Astrocyte (in vitro differentiated cells and primary cell): ENCODE measurements at places on chromosomes 11 and 22.
A peak's percentile ranks its signal among the peaks of the same experiment; 100 is the strongest.

GRCh38 chr22:43085658-43086606 lies 3.3 kb downstream of the TTLL1 start:
- no peaks in the 10 kb centered on the region for H3K36me3 ChIP-seq
- H3K27me3 ChIP-seq: no peaks in the 10 kb centered on the region
- no peak overlapping the region for H3K27ac ChIP-seq
- DNase-seq: no peak
- H3K4me1 ChIP-seq: no peaks in the 10 kb centered on the region
- H3K4me3 ChIP-seq: no peak overlapping the region

DNA sequence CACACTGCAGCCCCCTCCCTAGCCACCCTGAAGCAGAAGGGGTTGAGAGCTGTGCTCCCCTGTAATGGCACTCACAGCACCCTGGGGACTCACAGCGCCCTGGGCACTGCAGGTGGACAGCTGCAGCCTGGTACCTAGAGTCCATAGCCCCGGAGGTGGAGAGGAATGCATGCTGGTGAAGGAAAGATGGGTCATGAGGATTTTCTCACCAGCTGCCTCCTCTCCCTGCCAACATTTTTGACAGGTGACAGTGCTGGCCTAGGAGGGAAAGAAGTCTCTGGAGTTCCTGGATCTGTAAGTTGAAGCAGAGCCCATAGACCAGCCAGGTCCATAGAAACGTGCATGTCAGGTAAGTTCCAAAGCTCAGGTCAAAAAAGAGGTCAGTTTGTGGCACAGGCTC lies 330.5 kb downstream of the TENM4 start:
- H3K27me3 ChIP-seq: no peaks in the 10 kb centered on the region
- peaks cover 2% of the 10 kb centered on the region for H3K4me1 ChIP-seq
- no peak overlapping the region for H3K4me3 ChIP-seq
- no peak for DNase-seq

DNA sequence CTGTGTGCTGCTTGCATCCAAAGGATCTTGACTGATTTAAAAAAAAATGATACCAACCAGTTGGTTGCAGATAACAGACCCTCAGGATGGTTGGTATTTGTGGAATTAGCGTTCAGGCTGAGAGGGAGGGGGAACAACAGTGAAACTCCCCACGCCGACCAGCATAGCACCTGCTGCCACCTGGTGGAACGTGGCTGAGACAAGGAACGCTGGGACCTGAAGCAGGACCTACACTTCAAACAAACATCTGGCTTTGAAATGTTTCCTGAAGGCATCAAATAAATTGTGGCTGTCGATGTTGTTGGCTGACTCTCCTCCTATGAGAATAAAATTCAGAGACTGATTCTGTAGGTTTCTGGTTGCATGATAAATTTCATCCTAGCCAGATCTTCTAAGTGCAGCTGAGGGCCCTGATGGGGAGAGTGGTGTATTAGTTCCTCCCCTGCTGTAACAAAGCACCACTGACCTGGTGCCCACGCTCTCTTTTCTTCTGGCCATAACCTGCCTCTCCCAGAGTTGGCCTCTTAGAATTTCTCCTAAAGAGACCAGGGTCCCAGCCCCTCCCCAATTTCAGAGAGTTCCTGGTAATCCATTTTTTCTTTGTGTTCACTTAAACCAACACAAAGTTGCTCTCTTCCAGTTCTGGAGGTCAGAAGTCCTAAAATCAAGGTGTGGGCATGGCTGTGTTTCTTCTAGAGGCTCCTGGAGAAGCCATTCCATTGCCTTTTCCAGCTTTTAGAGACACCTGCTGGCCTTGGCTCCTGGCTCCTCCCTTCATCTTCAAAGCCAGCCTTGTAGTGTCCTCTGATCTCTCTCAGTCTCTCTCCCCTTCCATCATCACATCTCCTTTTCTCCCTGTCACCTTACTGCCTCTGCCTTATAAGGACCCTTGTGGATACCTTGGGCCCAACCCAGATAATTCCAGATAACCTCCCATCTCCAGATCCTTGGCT lies 17.3 kb downstream of the APOL2 start:
- peaks cover 18% of the 10 kb centered on the region for H3K27me3 ChIP-seq
- DNase-seq: peak; percentile 40
- no peaks in the 10 kb centered on the region for H3K4me1 ChIP-seq
- H3K4me3 ChIP-seq: no peak overlapping the region
- H3K27ac ChIP-seq: no peak overlapping the region
- H3K36me3 ChIP-seq: no peaks in the 10 kb centered on the region

DNA sequence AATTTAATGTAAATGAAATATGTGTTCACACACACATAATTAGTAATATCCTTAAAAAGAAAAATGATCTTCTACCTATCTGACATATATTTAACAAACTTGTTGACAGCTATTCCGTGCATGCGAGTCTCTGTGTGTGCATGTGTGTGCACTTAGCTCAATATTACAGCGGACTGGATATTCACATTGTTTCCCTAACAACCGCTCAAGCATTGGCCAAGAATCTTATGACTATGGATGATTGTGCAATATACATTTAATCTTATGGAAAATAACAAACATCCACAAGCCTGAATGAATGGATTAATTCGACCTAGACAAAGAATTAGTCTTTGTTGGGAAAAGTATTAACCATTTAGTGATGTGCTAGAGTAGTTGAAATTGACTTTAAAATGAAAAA lies 1078.6 kb downstream of the LRRC4C start:
- H3K27me3 ChIP-seq: no peaks in the 10 kb centered on the region
- H3K36me3 ChIP-seq: no peaks in the 10 kb centered on the region
- no peaks in the 10 kb centered on the region for H3K4me1 ChIP-seq

GRCh38 chr22:17853073-17853472 lies 78.8 kb upstream of the BID start:
- H3K4me3 ChIP-seq: no peak overlapping the region
- peaks cover 4% of the 10 kb centered on the region for H3K36me3 ChIP-seq
- no peaks in the 10 kb centered on the region for H3K4me1 ChIP-seq
- DNase-seq: no peak
- H3K27me3 ChIP-seq: no peaks in the 10 kb centered on the region

- no peaks in the 10 kb centered on the region for H3K4me1 ChIP-seq
- no peak overlapping the region for H3K4me3 ChIP-seq
- no peaks in the 10 kb centered on the region for H3K27me3 ChIP-seq
- H3K27ac ChIP-seq: no peak overlapping the region
- DNase-seq: no peak
Measured at GRCh38 chr22:48981371-48982061, 846.2 kb downstream of the BRD1 start.

GRCh38 chr11:86108191-86108590 lies 39.3 kb upstream of the PICALM start:
- H3K4me1 ChIP-seq: no peaks in the 10 kb centered on the region
- H3K27me3 ChIP-seq: no peaks in the 10 kb centered on the region
- no peak overlapping the region for H3K27ac ChIP-seq
- H3K36me3 ChIP-seq: no peaks in the 10 kb centered on the region
- DNase-seq: no peak

DNA sequence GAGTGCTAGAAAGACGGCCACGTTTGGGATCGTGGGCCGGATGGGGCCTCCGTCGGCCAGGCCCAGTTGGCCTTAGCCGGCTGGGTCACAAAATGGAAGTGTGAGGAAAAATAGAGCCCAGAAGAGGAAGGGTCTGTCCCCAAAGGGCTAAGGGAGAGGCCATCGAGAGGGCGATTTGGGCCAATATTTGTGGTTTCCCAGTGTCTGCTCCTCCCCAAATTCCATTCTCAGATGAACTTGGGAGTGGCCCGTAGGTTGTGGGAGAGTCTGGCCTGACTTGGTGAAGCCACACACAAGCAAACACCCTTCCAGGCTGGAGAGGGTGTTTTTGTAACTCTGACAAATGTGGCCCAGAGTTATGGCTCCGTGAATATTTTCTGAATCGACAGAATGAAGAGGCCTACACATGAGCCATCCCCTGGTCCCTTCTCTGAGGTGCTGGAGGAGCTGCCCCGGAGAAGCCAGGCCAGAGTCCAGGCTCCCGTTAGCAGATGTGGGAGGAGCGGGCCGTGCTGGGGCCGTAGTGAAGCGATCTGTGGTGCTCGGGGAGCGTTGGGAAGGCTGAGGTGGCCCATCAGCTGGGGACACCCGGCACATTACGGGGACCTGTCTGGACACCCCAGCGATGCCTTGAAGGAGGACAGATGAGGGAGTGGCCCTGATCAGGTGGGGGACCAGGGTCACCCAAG lies 73.5 kb upstream of the PPARA start:
- peak overlapping the region; percentile 99 for H3K4me3 ChIP-seq
- H3K36me3 ChIP-seq: peaks cover 11% of the 10 kb centered on the region
- DNase-seq: peak; percentile 83
- H3K4me1 ChIP-seq: peaks cover 45% of the 10 kb centered on the region

DNA sequence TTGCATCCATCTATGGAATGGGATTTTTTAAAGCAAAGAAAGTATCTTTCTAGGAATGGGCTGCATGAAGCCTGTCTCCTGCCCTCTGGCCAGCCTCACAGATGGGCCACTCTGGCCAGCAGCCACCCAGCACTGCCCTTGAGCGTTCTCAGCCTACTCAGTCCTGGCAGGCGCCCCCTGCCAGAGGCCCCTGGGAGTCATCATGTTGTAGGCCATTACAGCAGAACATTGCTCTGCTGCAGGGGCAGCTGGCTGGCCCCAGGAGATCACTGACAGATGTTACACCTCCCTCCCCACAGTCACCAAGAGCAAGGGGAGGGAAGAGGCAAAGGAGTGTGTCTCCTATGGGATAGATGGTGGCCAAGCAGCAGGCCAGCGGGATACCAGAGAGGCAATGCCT lies 363.7 kb downstream of the NXPE2 start:
- H3K27ac ChIP-seq: no peak overlapping the region
- no peaks in the 10 kb centered on the region for H3K27me3 ChIP-seq
- no peaks in the 10 kb centered on the region for H3K36me3 ChIP-seq
- H3K4me1 ChIP-seq: no peaks in the 10 kb centered on the region
- no peak for DNase-seq
- H3K4me3 ChIP-seq: no peak overlapping the region

- H3K27ac ChIP-seq: peak overlapping the region; percentile 18
- no peaks in the 10 kb centered on the region for H3K27me3 ChIP-seq
- no peaks in the 10 kb centered on the region for H3K36me3 ChIP-seq
- H3K4me3 ChIP-seq: no peak overlapping the region
Measured at GRCh38 chr22:37188901-37189466, 937 bp upstream of the C1QTNF6 start.

- no peaks in the 10 kb centered on the region for H3K4me1 ChIP-seq
- no peaks in the 10 kb centered on the region for H3K36me3 ChIP-seq
- DNase-seq: no peak
- no peak overlapping the region for H3K4me3 ChIP-seq
- H3K27me3 ChIP-seq: no peaks in the 10 kb centered on the region
- no peak overlapping the region for H3K27ac ChIP-seq
Measured at GRCh38 chr11:3896644-3897043, 41.2 kb downstream of the STIM1 start.

DNA sequence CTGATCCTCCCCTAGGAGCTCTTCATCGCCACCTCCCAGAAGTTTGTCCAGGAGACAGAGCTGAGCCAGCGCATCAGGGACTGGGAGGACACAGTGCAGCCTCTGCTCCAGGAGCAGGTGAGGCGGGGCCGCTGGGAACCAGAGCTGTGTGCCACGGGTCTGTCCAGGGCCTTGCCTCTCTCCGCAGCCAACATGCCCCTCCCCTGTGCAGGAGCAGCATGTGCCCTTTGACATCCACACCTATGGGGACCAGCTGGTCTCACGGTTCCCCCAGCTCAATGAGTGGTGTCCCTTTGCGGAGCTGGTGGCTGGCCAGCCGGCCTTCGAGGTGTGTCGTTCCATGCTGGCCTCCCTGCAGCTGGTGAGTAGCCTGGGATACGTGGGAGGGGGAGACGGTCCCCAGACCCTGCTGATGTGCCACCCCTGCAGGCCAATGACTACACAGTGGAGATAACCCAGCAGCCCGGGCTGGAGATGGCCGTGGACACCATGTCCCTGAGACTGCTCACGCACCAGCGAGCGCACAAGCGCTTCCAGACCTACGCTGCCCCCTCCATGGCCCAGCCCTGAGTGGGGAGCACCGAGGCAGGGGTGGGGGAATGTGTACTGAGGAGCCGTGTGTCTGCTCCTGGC lies 2.5 kb downstream of the SCO2 start:
- DNase-seq: no peak
- H3K36me3 ChIP-seq: no peaks in the 10 kb centered on the region
- peaks cover 20% of the 10 kb centered on the region for H3K4me1 ChIP-seq
- no peak overlapping the region for H3K4me3 ChIP-seq
- no peak overlapping the region for H3K27ac ChIP-seq

GRCh38 chr22:29722151-29722550 lies 2.3 kb downstream of the CABP7 start:
- no peaks in the 10 kb centered on the region for H3K36me3 ChIP-seq
- H3K27me3 ChIP-seq: peaks cover 9% of the 10 kb centered on the region
- peaks cover 13% of the 10 kb centered on the region for H3K4me1 ChIP-seq
- no peak for DNase-seq
- H3K27ac ChIP-seq: no peak overlapping the region

DNA sequence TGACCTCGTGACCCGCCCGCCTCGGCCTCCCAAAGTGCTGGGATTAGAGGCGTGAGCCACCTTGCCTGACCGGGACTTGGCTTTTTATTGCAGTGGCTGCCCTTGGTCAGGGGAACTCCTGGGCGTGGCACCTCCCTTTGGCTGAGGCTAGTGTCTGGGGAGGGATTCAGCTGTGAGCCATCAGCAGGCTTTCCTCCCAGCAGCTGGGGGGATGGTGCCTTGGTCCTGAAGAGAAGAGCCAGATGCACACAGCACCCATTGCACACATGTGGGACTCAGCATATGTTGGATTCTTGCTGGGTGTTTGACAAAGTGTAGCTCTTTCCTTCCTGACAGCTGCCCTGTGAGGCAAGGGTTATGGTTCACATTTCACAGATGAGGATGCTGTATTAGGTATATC lies 8.4 kb downstream of the CYTH4 start:
- no peaks in the 10 kb centered on the region for H3K4me1 ChIP-seq
- H3K36me3 ChIP-seq: no peaks in the 10 kb centered on the region
- DNase-seq: no peak
- no peak overlapping the region for H3K4me3 ChIP-seq
- H3K27ac ChIP-seq: no peak overlapping the region

GRCh38 chr11:27116684-27117083 lies 76.1 kb downstream of the BBOX1 start:
- H3K4me3 ChIP-seq: no peak overlapping the region
- H3K27me3 ChIP-seq: no peaks in the 10 kb centered on the region
- H3K27ac ChIP-seq: no peak overlapping the region

DNA sequence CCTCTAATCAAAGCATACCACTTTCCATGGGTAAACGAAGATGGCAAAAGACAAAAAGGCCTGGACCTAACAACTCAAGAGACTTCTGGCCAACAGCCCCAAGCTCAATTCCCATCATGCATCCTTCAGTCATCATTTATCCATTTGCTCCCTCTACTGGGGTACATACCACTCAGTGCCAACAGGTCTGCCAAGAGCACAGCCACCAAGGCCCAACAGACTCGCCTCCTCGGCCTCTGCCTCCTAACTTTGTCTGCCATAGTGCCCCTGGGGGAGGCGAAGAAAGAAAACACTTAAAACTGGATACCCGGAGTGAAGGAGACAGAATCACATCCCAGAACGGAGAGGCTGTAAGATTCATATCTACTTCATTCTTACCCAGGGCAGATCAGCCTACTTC lies 1.1 kb downstream of the HYOU1 start:
- H3K36me3 ChIP-seq: peaks cover 45% of the 10 kb centered on the region
- no peak for DNase-seq
- H3K4me1 ChIP-seq: peaks cover 18% of the 10 kb centered on the region
- H3K4me3 ChIP-seq: peak overlapping the region; percentile 78
- no peaks in the 10 kb centered on the region for H3K27me3 ChIP-seq
